ENCODE measurements at places on chromosomes 1 and 21.

GRCh38 chr21:36059823-36060158 is 535 bp downstream of the SETD4 start:
- DNase-seq, result no peak

DNA sequence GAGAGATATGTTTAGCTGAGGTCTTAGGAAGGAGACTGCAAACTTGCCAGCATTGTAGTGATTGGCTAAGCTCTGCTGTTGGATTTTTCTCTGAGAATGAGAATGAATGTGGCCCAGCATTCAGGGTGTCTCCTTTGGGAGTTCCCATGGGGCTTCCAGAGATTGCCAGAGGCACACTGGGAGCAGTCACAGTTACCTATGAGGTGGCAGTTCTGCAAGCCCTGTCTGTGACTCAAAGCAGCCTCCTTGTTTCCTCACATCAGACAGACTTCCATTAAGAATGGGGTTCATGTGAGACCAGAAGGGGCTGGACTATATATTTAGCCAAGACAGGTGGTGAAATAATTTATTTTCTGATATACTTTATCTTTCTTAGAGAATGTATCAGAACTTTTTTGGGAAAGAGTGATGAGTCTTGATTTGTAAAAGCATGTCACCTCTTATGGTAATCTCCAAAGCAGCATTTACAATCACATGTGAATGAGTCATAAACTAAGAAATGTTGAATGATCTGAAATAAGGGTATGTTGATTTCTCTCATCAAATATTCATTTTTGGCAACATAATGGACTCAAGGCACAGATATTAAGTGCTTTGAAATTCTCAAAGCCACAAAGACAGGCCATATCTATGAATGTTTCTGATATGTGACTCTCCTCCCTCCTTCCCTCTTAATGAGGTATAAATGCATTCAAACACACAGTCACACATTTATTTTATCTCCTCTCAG is 9.5 kb upstream of the SLC19A2 start:
- peak; percentile 37 for DNase-seq

DNA sequence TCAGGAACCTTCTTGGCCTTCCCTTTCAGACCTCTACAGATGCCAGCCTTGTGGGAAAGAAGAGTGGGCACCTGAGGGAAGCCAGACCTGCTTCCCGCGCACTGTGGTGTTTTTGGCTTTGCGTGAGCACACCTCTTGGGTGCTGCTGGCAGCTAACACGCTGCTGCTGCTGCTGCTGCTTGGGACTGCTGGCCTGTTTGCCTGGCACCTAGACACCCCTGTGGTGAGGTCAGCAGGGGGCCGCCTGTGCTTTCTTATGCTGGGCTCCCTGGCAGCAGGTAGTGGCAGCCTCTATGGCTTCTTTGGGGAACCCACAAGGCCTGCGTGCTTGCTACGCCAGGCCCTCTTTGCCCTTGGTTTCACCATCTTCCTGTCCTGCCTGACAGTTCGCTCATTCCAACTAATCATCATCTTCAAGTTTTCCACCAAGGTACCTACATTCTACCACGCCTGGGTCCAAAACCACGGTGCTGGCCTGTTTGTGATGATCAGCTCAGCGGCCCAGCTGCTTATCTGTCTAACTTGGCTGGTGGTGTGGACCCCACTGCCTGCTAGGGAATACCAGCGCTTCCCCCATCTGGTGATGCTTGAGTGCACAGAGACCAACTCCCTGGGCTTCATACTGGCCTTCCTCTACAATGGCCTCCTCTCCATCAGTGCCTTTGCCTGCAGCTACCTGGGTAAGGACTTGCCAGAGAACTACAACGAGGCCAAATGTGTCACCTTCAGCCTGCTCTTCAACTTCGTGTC is 995 bp upstream of the ZBTB48 start:
- no peak for DNase-seq

DNA sequence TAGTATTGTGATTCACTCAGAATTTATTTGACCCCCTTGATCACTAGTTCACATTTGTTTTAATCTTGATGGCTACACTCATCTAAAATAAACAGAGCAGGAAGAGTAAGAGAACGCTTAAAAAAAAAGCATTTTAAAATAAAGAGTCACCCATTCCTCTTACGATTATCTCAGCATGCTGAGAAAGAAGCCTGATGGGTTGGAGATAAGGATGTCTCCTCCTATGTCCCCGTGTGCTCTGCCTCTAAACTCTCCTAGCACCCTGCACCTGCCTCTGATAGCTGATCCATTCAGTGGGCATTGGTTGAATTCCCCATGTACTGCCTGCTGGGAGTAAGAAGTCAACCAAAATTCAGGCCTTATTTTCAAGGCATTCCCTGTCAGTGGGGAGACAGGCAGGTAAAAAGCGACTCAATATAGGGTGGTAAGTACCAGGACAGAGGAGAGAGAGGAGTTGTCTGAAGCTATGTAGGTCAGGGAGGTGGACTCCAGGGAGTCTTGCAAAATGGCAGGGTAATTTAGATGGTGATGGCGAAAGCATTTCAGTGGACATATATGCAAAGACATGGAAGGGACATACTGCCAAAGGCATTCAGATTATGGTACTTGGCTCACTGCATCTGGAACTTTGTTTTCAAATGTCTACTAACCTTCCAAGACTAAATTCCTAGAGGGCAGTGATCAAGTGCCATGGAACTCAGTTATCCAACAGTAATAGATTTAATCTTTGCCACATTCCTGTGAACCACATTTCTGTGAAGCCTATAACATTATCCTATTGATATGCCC is 18.4 kb downstream of the ELAVL4 start:
- no peak for DNase-seq

Measured in astrocyte (in vitro differentiated cells and primary cell).